ENCODE measurements at places on chromosomes 12 and 14.

DNA sequence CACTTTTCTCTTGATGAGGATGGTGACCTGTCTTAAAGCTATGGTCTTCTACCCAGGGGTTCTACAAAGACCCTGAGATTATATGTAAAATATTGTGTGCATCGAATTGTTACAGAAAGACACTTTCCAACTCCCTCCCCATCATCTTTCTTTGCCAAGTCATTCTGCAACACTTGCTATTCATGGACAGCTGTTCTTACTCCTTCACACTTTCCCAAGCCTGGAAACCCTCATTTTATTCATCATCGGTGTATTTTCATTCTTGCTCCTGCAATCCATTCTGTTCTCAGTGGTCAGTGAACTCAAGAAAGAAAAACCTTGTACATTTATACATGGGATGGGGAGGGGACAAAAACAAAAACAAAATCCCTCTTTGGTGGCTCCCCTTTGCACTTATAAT is 90.5 kb upstream of the STXBP6 start:
- no peak for DNase-seq

DNA sequence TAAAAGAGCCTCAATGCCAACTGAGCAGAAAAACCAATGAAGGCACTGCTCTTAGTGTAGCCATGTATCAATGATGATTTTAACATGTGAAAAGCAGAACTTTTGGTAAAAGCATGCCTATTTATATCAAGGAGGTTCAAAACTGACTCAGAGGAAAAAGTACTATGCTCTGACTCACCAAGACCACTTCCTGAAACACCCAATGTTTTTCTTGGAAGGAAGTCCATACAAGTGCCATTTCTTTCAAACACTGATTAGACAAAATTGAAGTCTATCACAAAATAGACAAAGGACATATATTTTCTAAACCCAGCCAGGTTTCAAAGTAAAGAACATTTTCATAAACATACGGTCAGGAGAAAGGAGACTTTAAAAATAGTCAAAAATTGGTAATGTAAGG is 88.6 kb downstream of the EPS8 start:
- DNase-seq: peak; percentile 94

DNA sequence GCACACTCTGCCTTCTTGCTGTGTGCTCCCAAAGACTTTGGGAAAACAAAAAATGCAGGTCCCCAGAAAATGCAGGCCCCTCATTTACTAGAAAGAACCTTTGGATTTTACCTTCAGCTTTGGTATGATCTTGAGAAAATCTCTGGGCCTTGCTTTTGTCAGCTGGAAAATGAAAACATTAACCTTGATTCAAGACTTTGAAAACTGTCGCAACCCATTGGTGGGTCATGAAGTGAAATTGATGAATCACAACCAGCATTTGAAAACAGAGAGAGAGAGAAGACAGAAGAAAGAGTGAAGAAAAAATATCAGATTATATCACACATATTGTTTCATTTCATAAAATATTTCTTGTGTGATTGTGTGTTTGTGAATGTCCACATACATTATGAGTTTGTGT is 322.5 kb downstream of the ZFP36L1 start:
- no peak for DNase-seq

DNA sequence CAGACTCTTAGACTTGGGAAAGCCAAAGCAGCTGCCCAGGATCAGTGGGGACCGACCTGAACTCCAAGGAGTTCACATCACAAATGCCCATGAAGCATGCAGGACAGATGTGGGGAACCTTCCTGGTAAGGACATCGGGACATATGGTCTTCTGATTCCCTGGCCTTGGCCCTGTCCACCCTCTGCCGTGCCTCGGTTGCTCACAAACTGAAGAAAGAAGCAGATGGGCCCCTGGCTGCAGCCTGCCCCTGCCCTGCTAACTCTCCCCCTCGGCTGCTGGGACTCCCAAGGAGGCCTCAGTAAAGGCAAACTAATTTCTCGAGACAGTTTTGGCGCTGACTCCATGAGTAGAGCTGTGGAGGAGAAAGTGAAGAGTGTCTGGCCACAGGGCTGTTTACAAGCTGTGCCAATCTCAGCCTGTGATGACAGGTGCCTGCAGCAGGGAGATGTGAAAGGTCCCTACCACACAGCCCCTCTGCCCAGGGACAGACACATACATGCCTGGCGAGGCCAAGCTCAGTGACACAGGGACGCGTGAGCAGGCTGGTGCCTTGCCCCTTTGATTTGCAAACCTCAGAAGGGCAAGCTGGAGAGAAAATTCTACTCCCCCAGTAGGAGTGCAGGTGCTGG is 48.6 kb downstream of the ISCA2 start:
- no peak for DNase-seq

GRCh38 chr12:56801661-56802622 is 38.8 kb downstream of the HSD17B6 start:
- DNase-seq: no peak

DNA sequence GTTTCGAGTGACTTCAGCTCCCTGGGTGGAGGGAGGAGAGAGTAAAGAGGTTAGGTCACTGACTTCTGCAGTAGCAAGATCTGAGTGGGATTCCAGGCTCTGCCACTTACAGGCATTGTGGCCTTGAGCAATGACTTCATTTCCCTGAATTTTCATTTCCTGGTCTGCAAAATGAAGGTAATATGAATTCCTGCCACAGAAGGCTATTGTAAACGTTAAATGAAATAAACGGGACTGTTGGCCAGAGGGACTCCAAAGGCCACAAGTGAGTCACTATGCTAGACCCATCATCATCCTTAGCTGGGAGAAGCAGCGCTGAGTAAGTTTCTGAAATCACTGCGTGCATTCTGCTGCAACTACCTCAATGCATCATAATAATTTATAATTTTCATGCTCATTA is 807.8 kb downstream of the AACS start:
- DNase-seq: no peak

- DNase-seq: no peak
These were observed 203.4 kb downstream of the TTC7B start for GRCh38 chr14:90612801-90613200.

GRCh38 chr14:71713451-71713850 is 218.8 kb upstream of the RGS6 start:
- DNase-seq: peak; percentile 18

DNA sequence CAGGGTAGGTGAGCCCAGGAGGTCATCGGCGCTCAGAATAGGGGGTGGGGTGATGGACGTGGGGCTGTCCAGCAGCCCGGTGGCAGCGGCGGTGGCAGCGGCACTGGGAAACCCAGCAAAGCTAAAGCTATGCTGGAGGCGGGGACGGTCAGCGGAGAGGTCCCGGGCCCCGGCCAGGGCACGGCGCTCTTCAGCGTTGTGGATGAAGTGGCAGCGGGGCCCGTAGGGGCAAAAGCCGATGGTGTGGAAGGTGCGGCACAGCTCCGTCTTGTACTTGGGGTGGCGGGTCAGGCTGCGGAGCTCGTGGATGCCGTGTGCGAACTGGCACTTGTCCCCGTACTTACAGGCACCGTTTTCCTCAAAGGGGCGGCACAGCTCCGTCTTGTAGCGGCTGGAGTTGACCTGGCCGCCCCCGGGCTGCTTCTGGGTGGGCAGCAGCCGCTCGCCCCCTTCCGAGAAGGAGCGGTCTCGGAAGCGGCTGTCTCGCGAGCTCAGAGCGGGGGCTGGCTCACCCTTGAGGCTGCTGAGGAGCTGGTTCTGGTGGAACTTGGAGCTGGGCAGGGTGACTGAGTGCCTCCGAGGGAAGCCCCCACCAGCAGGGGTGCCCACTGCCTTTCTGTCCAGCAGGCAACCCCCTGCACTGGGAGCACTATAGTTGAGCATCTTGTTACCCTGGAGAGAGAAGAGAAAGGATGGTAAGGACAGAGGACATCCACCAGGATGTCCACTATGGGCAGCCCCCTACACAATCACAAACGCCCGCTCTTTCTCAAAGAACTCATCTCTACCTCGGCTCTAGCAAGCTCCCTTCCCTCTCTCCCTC is 2.8 kb downstream of the ZFP36L1 start:
- DNase-seq: peak; percentile 45

DNA sequence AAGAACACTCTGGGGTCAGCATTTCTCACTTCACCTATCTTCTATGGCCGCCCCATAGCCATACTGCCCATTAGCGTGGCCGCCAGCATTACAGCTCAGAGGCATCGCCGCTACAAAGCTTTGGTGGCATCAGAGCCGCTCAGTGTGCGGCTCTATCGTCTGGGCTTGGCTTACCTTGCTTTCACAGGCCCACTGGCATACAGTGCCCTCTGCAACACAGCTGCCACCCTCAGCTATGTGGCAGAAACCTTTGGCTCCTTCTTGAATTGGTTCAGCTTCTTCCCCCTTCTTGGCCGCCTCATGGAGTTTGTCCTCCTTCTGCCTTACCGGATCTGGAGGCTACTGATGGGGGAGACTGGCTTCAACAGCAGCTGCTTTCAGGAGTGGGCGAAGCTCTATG is 2.6 kb downstream of the DNAJC22 start:
- DNase-seq: no peak

- no peak for DNase-seq
These were observed 8.1 kb downstream of the VEZT start for GRCh38 chr12:95225645-95226212.

- DNase-seq: no peak
These were observed 44.7 kb downstream of the ATF7IP start for GRCh38 chr12:14410177-14410576.

GRCh38 chr14:34857689-34858449 is 17.3 kb downstream of the BAZ1A start:
- no peak for DNase-seq

GRCh38 chr12:61070640-61071414 is 1189.4 kb upstream of the USP15 start:
- DNase-seq: no peak

GRCh38 chr12:28857369-28857768 is 291.7 kb upstream of the FAR2 start:
- no peak for DNase-seq

DNA sequence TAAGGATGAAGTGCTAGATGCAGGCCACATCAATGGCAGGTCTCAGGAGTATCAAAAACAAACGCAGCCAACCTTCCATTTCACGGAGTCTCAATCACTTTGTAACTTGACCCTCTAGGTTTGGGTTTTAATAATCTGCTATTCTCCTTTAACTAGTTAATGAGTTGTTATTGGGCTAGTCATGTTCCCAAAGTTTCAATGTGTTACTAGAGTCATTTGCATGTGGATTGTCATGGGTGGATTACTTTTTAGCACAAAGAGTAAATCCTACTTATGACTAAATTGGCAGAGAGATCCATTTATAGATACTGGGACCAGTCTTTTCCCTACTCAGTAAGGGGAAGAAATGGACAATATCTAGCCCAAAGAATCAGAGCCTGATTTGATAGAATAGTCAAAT is 151.0 kb downstream of the BCAT1 start:
- no peak for DNase-seq

- no peak for DNase-seq
These were observed 1.7 kb upstream of the IL26 start for GRCh38 chr12:68227356-68227755.

DNA sequence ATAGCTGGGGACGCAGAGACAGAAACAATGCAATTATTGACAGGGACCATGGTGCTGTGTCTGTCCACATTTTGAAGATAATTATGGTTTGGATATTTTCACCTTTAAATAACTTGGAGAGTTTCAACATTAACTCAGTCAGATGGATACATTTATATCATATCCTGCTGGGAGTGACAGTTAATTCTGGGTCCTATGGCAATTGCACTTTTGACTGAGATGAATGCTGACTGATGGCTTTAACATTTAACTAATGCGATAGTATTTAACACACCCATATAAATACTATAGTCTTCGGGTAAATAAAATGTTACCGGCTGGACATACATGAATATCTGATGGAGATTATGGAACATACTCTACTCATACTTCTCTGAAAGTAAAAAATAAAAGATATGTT is 118.3 kb downstream of the LRRK2 start:
- DNase-seq: no peak

DNA sequence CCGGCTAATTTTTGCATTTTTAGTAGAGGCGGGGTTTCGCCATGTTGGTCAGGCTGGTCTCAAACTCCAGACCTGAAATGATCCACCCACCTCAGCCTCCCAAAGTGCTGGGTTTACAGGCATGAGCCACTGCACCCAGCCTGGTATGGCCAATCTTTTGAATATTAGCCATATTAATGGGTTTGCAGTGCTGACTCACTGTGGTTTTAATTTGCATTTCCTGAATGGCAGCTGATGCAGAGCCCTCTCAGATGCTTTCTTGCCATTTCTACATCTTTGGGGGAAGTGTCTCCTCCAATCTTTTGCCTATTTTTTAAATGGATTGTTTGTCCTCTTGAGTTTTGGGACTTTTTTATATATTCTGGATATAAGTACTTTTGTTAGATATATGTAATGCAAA is 55.5 kb upstream of the NPAS3 start:
- DNase-seq: no peak

DNA sequence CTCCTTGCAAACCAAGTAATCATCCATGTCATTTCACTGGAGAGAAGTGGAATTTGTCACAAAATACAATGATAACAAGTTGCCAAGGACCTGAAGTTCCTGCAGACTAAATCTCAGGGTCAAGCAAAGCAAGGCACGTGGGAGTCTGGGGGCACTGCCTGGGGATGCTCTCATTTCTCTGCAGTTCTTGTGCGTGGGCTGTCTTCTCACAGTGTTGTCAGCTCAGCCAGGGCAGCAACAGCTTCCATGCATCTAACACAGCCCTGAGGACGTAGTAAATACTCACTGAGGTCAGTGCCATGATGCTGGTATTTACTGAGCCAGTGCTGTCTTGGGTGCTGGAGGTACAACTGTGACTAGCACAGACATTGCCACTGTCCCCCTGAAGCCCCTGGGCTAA is 62.9 kb upstream of the CMKLR1 start:
- no peak for DNase-seq

GRCh38 chr12:127760996-127761395 is 506.0 kb upstream of the TMEM132C start:
- no peak for DNase-seq

- no peak for DNase-seq
These were observed 42.2 kb downstream of the SUDS3 start for GRCh38 chr12:118418385-118419057.

DNA sequence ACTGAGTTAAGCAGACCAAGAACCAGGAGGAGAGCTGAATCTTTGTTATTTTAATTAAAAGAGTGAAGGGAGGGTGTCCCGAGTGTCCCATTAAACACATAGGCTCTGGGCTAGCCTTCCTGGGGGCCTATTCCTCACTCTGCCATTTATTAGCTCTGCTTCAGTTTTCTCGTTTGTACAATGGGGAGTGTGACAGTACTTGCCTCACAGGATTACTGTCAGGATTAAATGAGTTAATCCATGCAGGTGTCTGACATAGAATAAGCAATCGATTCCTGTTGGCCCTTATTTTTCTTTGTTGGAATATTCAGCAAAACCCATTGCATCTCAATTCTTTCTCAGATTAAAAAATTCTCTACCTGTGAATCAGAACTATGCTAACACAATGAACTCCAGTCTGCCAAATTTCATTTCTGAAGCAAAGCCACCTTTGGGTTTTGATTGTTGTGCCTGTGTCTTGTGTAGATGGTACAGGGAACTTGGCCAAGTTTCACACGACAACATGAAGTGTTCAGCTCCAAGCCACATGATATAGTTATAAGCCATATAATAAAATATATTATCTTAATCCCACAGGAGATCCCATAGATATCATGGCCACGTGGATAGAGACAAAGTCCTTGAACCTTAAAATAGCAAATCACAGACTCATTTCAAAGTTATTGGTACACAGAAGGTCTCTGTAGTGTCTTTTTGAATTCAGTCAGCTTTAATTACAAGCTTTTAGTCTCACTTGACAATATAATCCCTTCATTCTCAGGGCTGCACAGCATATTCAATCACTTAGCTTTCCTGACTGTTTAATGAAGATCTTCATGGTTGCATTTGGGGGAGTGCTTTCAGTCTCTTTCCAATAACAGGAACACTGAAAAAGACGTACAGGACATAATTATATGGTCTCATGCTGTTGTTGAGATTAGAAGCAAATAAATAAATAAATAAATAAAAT is 34.4 kb upstream of the CRY1 start:
- DNase-seq: no peak
